ENCODE measurements at places on chromosomes 11 and 22. TPM values are rescaled to one million over a fixed set of nuclear protein-coding genes. Genes with fewer than 3 reads are reported as not detected.

The SOX6 gene
- total RNA-seq, result 3.2 TPM

- no peak for DNase-seq
- no peak overlapping the region for H3K27ac ChIP-seq
- no peak overlapping the region for H3K4me3 ChIP-seq
- H3K27me3 ChIP-seq, result no peaks in the 10 kb centered on the region
- peaks cover 10% of the 10 kb centered on the region for H3K4me1 ChIP-seq
Measured at GRCh38 chr11:125072218-125072960, 9.3 kb downstream of the SLC37A2 start.

GRCh38 chr22:18114495-18114894, 3.9 kb downstream of the TUBA8 start:
- H3K4me3 ChIP-seq, result no peak overlapping the region
- no peak overlapping the region for H3K27ac ChIP-seq
- no peaks in the 10 kb centered on the region for H3K4me1 ChIP-seq
- no peaks in the 10 kb centered on the region for H3K36me3 ChIP-seq

GRCh38 chr11:29328961-29329441, 687.8 kb downstream of the KCNA4 start:
- H3K36me3 ChIP-seq, result no peaks in the 10 kb centered on the region
- no peaks in the 10 kb centered on the region for H3K27me3 ChIP-seq
- peaks cover 27% of the 10 kb centered on the region for H3K4me1 ChIP-seq
- no peak overlapping the region for H3K4me3 ChIP-seq
- peak overlapping the region; percentile 75 for H3K27ac ChIP-seq
- peak; percentile 42 for DNase-seq

DNA sequence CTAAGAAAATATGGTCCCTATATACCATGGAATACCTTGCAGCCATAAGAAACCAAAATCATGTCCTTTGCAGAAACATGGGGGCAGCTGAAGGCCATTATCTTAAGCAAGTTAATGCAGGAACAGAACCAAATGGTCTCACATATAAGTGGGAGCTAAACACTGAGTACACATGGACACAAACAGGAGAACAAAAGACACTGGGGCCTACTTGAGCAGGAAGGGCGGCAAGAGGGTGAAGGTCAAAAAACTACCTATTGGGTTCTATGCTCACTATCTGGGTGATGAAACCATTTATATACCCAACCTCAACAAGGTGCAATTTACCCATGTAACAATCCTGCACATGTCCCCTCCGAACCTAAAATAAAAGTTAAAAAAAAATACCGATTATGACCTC, 22.5 kb downstream of the GAS2 start:
- DNase-seq, result no peak
- no peaks in the 10 kb centered on the region for H3K4me1 ChIP-seq
- no peak overlapping the region for H3K4me3 ChIP-seq
- no peaks in the 10 kb centered on the region for H3K27me3 ChIP-seq

The PRR33 gene
- total RNA-seq, result not detected

GRCh38 chr11:80083531-80083951, 642.7 kb upstream of the TENM4 start:
- H3K4me1 ChIP-seq, result no peaks in the 10 kb centered on the region
- H3K27ac ChIP-seq, result no peak overlapping the region
- H3K4me3 ChIP-seq, result no peak overlapping the region
- DNase-seq, result no peak
- H3K27me3 ChIP-seq, result no peaks in the 10 kb centered on the region
- H3K36me3 ChIP-seq, result no peaks in the 10 kb centered on the region

GRCh38 chr11:102467080-102467708, 14.6 kb upstream of the TMEM123 start:
- DNase-seq, result no peak
- peaks cover 18% of the 10 kb centered on the region for H3K4me1 ChIP-seq
- H3K27me3 ChIP-seq, result no peaks in the 10 kb centered on the region

DNA sequence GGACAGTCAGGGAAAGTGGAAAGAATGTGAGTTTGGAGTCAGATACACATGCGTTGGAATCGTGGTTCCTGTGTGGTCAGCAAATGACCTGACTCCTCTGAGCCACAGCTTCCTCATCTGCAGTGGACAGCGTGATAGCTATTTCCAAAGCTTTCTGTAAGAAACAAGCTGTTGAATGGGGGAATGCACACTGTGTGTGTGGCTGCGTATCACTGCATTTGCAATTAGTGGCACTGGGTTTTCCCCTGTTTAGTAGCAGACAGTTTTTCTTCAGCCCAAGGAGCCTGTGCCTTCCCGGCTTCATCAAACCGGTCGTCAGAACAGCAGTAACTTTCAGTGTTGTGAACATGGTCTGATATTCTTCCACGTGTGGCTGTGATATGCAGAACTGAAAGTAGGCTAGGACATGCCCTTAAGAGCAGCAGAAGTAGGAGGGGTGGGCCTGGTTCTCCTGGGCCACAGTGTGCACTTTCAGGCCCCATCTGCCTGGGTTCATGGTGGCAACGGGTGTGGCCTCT, 121.5 kb downstream of the RRAS2 start:
- DNase-seq, result no peak
- no peak overlapping the region for H3K4me3 ChIP-seq

GRCh38 chr11:123581651-123582399, 72.6 kb downstream of the SCN3B start:
- no peak overlapping the region for H3K4me3 ChIP-seq
- no peak overlapping the region for H3K27ac ChIP-seq
- DNase-seq, result peak; percentile 42
- H3K27me3 ChIP-seq, result no peaks in the 10 kb centered on the region
- peaks cover 3% of the 10 kb centered on the region for H3K36me3 ChIP-seq

The CHRDL2 gene
- not detected for total RNA-seq

GRCh38 chr11:4610258-4610935, 2.4 kb upstream of the TRIM68 start:
- no peaks in the 10 kb centered on the region for H3K36me3 ChIP-seq
- no peak overlapping the region for H3K27ac ChIP-seq
- DNase-seq, result peak; percentile 17
- H3K27me3 ChIP-seq, result no peaks in the 10 kb centered on the region
- H3K4me3 ChIP-seq, result peak overlapping the region; percentile 31

The GGT1 gene
- 0.36 TPM for total RNA-seq

DNA sequence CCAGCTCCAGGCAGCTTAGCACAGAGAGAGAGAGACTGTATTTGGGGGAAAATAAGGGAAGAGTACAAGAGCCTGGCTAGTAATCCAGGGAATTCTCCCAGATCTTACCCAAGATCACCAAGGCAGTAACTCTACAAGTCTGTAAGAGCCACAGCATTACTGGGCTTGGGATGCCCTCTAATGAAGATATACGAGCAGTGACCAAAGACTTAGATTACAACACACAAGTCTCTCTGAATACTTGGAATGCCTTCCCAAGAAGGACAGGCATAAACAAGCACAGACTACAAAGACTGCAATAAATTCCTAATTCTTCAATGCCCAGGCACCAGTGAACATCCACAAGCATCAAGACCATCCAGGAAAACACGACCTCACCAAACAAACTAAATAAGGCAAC, 17.7 kb downstream of the DNAJC24 start:
- no peaks in the 10 kb centered on the region for H3K36me3 ChIP-seq
- H3K4me1 ChIP-seq, result no peaks in the 10 kb centered on the region
- no peaks in the 10 kb centered on the region for H3K27me3 ChIP-seq
- DNase-seq, result no peak

The C11orf68 gene
- 32.9 TPM for total RNA-seq

The RBMXL2 gene
- not detected for total RNA-seq

- no peak overlapping the region for H3K4me3 ChIP-seq
- no peak overlapping the region for H3K27ac ChIP-seq
- no peaks in the 10 kb centered on the region for H3K27me3 ChIP-seq
- DNase-seq, result no peak
Measured at GRCh38 chr11:55732936-55733335, 40.3 kb upstream of the OR5D13 start.

The GGTLC2 gene
- not detected for total RNA-seq

DNA sequence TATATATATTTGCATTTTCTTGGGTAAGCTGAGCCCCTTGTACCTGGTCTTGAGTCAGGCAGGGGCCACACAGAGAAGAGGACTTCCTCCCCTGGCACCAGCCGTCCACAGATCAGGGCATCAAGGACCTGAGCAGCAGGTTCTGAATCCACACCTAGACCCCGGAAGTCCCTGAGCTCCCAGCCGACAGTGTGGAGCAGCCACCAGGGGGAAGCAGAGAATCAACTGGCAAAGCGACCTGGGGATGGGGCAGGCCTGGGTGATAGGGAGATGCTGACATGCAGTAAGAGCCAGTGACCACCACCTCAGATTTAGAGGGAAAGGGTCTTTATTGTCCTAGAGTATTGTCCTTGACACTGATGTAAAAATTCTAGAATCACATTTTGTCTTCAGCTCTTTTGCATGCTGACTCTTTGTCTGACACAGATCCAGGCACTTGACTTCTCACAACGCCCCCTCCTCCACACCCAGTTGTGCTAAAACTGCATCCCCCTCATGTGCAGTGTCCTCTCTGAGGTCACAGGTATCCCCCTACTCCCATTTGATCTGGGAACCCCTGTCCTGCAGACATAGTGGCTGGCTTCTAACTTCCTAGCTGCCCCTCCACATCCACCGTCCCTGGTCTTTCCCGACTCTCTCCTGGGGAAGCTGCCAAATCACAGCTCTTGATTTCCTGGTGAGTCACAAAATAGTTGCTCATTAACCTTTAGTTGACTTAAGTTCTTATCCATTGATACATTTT, 109.3 kb downstream of the GGTLC2 start:
- no peaks in the 10 kb centered on the region for H3K36me3 ChIP-seq
- H3K27ac ChIP-seq, result no peak overlapping the region
- DNase-seq, result peak; percentile 91

DNA sequence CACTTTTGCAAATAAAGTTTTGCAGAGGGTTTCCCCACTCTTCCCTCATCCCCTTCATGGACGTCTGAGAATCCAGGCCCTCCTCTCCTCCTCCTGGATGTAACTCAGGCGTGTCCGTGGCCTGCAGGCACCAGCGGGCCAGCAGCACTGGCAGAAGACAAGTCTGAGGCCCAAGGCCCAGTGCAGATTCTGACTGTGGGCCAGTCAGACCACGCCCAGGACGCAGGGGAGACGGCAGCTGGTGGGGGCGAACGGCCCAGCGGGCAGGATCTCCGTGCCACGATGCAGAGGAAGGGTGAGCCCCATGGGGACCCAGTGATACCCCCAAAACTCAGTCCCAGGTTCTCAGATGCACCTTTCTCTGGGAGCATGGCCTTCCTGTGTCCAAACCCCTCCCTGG, 14.4 kb downstream of the TUB start:
- peaks cover 21% of the 10 kb centered on the region for H3K36me3 ChIP-seq
- no peak overlapping the region for H3K27ac ChIP-seq
- H3K27me3 ChIP-seq, result no peaks in the 10 kb centered on the region
- no peak overlapping the region for H3K4me3 ChIP-seq
- DNase-seq, result no peak

The PAX6 gene
- under 0.01 TPM for total RNA-seq

GRCh38 chr11:95469258-95469657, 238.3 kb upstream of the SESN3 start:
- no peak for DNase-seq
- no peaks in the 10 kb centered on the region for H3K27me3 ChIP-seq
- no peak overlapping the region for H3K4me3 ChIP-seq
- no peak overlapping the region for H3K27ac ChIP-seq
- no peaks in the 10 kb centered on the region for H3K4me1 ChIP-seq
- H3K36me3 ChIP-seq, result no peaks in the 10 kb centered on the region

DNA sequence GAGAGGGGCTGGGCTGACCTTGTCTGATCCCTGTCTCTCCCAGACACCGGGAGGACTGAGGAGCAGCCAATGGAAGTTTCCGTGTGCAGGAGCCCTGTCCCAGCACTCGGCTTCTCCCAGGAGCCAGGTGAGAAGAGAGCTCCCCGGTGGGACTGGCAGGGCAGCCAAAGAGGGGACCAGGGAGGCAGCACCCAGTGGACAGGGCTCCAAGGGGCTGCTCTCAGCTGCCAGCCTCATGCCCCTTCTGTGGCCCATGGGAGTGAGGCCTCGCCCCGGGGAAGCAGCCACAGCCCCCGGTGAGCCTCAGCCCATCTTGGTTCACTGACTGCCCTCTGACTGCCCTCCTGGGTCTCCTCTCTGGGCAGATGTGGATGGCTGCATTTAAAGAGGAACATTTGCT, 6.8 kb downstream of the SCO2 start:
- no peaks in the 10 kb centered on the region for H3K27me3 ChIP-seq
- DNase-seq, result no peak
- no peaks in the 10 kb centered on the region for H3K4me1 ChIP-seq
- peaks cover 28% of the 10 kb centered on the region for H3K36me3 ChIP-seq
- H3K27ac ChIP-seq, result no peak overlapping the region
- H3K4me3 ChIP-seq, result no peak overlapping the region

GRCh38 chr22:39171623-39172264, 19.3 kb upstream of the CBX7 start:
- no peak overlapping the region for H3K4me3 ChIP-seq
- DNase-seq, result no peak
- no peak overlapping the region for H3K27ac ChIP-seq
- H3K36me3 ChIP-seq, result no peaks in the 10 kb centered on the region

The SREBF2 gene
- 80.3 TPM for total RNA-seq

DNA sequence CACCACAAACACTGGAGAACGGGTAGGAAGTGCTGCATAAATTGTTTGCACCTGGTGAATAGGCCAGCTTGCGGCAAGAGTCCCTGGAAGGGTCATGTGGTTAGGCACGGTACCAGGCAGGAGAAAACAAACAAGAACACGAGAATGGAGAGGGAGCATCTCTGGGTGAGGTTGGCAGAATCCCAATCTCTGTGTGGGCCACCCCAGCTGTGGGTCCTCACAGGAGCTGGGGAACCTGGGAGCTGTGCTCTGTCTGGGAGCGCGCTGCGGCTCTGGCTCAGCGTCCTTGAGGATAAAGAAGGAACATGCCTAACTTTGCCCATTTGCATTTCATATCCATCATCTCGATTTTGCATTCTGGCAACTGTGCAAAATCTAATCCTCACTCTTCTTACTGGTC, 46.1 kb upstream of the JAM3 start:
- H3K36me3 ChIP-seq, result no peaks in the 10 kb centered on the region
- H3K4me3 ChIP-seq, result no peak overlapping the region
- H3K27ac ChIP-seq, result no peak overlapping the region
- no peak for DNase-seq
- H3K27me3 ChIP-seq, result peaks cover 4% of the 10 kb centered on the region

Data from osteoblast (primary cell).